ENCODE measurements at places on chromosomes 12 and 14.

DNA sequence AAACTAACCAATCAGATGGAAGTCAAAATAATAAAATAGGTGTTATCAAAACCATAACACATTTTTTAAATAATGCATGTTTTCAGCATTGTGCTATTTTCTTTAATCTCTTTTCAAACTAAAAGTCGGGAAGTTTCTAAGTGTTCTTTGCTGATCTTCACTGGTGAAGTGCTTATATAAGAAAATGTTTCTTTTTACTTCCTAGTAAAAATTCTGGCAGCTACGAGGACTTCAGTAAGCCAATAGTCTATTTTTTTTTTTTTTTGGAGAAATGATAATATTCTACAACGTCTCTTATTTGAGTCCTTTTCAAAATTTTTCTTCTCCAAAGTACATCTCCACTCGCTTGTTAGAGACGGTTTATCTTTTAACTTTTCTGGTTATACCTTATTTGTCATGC lies 448.0 kb downstream of the SLC6A15 start:
- DNase-seq: no peak

DNA sequence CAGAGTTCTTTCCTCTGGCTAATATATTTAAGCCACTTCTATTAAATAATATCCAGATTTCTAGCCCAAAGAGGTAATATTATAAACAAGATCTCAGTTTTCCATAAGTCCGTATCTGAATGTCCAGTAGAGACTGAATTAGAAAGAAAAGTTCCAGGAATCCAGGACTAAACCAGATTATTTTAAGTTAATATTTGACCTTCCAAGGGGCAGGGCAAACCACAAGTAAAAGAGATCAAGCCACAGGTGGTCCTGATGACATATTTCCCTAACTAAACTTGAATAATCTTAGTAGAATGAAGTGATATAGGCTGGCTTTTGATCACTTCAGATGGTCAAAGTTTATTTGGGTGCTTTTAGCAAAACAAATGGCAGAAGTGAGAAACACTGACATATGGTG lies 43.3 kb upstream of the E2F7 start:
- DNase-seq: no peak

DNA sequence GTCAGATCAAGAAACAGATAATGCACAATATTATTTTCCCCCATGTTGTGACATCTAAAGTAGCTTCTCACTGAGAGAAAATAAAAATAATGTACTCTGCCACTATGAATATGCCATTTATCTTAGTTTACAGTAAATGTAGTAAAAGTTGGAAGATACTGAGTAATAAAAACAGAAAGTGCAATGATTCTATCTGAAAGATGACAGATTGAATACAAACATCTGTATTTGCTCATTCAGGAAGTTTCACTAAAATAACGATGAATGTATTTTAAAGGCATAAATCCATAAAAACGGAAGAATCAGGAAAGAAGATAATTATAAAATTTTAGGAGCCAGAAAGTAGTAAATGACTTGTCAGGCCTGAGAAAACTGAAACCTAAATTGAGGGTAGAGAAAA lies 18.2 kb downstream of the SLC35F4 start:
- DNase-seq: no peak

- DNase-seq: no peak
Measured at GRCh38 chr12:14991069-14991468, 18.2 kb downstream of the PDE6H start.

GRCh38 chr14:20848316-20848954 lies 42.8 kb upstream of the RNASE3 start:
- DNase-seq: no peak

- DNase-seq: no peak
Measured at GRCh38 chr12:69341328-69341727, 6.9 kb upstream of the LYZ start.

DNA sequence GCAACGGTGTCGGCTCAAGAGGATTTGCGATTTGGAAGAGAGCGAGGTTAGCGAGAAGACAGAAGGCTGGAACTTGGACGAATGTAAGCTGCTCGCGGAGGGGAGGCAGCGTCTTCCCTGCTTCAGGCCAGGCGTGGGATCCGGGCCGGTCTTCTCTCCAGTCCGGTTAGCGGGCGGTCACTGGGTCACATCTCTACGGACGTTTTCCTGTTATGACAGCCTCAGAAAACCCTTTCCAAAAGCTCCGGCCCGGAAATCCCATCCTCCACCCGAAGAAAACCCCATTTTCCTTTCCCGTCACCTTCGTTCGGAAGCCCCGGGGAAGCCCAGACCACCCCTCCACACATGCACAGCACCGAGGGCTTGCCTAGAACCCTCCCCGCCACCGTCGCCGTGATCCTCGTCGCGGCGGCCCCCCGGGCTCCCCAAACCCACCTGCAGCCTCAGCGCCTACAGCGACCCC lies 268 bp downstream of the NDUFB1 start:
- no peak for DNase-seq

DNA sequence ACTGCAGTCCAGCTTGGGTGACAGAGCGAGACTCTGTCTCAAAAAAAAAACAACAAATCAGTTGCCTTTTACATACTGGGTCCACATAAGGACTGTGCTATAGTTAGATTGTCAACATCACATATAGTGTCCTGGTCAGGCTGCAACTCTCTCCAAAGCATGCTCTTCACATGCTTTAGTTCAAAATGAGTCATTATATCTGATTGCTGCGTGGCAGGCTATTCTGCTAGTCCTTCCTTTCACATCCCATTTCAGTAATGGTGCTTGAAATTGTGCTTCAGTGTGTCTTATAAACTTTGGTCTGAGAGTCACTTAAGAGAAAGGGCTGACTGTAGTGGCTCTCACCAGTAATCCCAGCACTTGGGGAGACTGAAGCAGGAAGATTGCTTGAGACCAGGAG lies 6.9 kb downstream of the LETMD1 start:
- no peak for DNase-seq
